ENCODE measurements at places on chromosomes 3 and 15. TPM values are rescaled to one million over a fixed set of nuclear protein-coding genes. Genes with fewer than 3 reads are reported as not detected.

SPRED1 gene
- 18.4 TPM for total RNA-seq

KNG1 gene
- total RNA-seq = not detected

ITGA11 gene
- total RNA-seq = 7.9 TPM

ADAMTS7 gene
- total RNA-seq = 1.3 TPM

CELSR3 gene
- 1.3 TPM for total RNA-seq

ANKUB1 gene
- total RNA-seq = not detected

NDUFB4 gene
- total RNA-seq = 116 TPM

CPN2 gene
- total RNA-seq = 0.16 TPM

SMCO1 gene
- total RNA-seq = not detected

EPHB1 gene
- total RNA-seq = 5.9 TPM

RAF1 gene
- total RNA-seq = 87.4 TPM

LMAN1L gene
- total RNA-seq = not detected

FILIP1L gene
- total RNA-seq = 23.3 TPM

EFCC1 gene
- 1.6 TPM for total RNA-seq

LMCD1 gene
- total RNA-seq = 53.0 TPM

SAXO2 gene
- 2.3 TPM for total RNA-seq

RASGRF1 gene
- 0.16 TPM for total RNA-seq

MYO9A gene
- 86.5 TPM for total RNA-seq

IMP3 gene
- total RNA-seq = 194 TPM

ATP13A5 gene
- not detected for total RNA-seq

KBTBD12 gene
- 0.73 TPM for total RNA-seq

CHRNA3 gene
- total RNA-seq = 0.59 TPM

TGFBR2 gene
- total RNA-seq = 205 TPM

CFAP100 gene
- not detected for total RNA-seq

COPG1 gene
- 82.6 TPM for total RNA-seq

HIGD2B gene
- total RNA-seq = not detected

SYNM gene
- total RNA-seq = 32.0 TPM

ANKRD34C gene
- not detected for total RNA-seq

SLC6A1 gene
- 0.32 TPM for total RNA-seq

Measured in breast epithelium (tissue), 4 donors.